NCI-H1092 (cell line): ENCODE measurements at places on chromosomes 16 and 17.

- DNase-seq = no peak
These were observed 68.7 kb downstream of the WSCD1 start for GRCh38 chr17:6138761-6139446.

DNA sequence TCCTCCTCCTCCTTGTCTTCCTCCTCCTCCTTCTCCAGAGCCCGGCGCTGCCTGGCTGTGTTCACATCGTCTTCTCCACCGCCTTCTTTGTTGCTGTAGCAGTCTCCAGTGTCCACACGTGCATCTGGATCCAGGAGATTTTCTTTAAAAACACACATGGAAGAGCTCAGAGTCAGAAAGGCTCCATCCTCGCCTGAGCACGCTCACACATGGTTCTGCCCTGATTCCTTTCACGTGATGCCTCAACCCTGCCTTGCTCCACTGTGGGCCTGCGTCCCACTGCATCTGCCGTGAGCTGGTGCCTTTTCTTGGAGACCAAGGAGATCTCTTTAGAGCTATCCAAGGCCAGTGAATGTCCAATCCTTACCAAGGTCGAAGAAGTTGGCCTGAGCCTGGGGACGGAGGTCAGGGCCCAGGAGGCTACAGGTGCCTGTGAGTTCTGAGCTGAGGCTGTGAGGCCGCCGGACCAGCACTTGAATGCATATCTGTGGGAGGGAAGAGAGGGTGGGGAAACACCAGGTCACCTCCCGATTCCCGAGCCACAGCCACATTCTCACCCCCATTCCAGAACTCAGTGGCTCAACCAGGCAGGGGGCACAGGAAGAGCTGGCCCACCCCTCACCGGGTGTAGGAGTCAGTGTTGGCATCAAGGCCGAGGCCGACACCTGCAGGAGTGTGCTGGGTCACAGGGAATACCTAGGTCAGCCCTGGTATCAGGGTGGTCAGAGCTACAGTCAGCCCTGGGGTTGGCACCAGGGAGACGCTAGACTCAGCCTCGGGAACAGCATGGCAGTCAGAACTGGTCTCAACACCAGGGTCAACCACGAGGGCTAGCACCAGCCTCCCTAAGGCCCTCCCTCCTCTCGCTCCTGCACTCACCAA, 37.6 kb downstream of the HASPIN start:
- DNase-seq = no peak

- DNase-seq = no peak
These were observed 3.0 kb downstream of the RFNG start for GRCh38 chr17:82048571-82048971.

- no peak for DNase-seq
These were observed 3.3 kb upstream of the LAT start for GRCh38 chr16:28981517-28981916.

GRCh38 chr16:84095466-84095865, 21.3 kb downstream of the MBTPS1 start:
- DNase-seq = no peak

DNA sequence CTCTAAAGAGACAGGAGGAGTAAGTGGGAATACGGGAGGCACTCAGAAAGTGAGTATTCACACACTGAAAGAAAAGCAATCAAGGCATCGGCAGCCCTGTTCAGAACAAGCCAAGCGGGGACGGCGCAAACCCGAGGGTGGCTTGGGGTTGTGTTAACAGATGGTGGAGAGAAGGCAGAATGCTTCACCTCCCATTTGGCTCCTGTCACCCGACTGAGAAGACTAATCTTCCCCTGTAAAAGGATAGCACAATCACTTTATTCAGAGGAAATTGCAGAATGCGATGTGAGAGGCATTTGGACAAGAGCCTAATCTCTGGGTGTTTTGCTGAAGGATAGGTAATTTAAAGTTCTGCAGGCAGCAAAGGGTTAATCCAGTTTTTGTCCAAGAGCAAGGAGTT, 119.3 kb upstream of the WSCD1 start:
- DNase-seq = no peak

- peak; percentile 53 for DNase-seq
These were observed 162.7 kb upstream of the CDC42EP4 start for GRCh38 chr17:73474370-73474988.

DNA sequence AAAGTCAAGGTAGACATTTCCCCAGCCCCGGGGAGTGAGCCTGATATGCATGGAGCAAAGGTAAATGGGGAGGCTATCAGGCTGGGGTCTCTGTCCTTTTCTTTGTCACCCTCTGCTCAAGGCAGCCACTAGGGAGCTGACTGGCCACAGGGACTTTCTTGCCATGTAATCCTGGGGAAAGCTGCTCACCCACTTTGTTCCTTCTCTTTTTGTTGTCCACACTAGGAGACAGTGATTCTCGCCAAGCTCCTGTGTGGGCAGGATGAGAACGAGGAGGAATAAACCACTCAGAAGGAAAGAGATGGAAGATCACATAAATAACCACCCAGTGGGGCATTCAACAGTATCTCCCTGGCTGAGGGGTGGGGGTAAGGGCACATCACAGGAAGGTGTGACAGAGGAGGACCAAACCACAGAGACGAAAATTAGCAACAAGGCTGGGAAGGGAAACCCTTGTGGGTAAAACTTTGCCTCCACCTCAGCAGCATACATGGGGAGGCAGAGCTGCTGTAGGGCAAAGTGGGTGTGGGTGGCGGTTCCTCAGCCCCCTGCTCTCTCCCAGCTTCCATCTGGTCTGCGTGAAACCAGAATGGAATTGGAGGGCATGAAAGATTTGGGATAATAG, 26.2 kb upstream of the CCL1 start:
- no peak for DNase-seq

GRCh38 chr17:7915179-7915610, 894 bp downstream of the RNF227 start:
- DNase-seq = no peak

DNA sequence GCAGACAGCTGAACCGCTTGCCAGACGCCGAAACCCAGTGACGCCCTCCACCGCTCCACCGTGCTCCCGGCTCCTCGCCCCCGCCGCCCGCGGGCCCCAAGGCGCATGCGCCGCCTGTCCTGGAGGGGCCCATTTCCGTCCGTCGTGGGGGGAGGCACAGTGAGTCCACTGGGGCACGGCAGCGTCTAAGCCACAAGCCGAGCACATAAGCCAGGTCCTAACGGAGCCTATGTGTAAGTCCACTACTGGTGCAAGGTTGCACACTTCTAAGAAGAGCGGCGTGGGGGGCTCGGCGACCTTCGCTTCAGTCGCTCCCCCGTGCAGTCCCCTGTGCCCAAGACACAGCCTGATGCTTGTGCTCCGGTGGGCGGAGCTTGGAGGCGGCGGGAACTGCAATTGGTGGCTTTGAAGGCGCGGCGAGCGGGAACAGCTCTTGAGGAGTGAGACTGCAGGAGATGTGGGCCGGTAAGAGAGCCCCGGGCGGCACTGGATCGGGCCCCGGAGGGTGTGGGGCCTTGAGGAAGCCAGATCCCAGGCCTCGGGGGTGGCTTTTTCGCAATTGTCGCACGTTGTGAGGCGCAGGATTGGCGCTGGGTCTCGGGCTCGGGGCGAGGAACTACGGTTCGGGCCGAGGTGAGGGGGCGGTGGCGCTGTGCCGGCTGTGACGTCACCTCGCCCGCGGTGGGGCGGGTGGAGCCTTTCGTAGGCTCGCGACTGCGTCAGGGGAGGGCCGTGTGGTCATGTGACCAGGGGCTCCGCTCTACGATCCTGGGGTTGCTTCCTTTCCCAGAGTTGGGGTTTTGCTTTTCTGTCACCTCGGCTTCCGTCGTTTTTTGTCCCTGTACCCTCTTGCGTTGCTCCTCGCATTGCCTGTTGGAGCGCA, at the start of the genes CENPN and CMC2:
Gene CENPN, plus strand, starts transcription at position 402 of the 883 bp plus-strand sequence. CDS start 4,726 bp downstream, outside the sequence.
Gene CMC2, minus strand, starts transcription at position 73 of the 883 bp plus-strand sequence. CDS start 9,491 bp downstream, outside the sequence.
- peak; percentile 97 for DNase-seq

DNA sequence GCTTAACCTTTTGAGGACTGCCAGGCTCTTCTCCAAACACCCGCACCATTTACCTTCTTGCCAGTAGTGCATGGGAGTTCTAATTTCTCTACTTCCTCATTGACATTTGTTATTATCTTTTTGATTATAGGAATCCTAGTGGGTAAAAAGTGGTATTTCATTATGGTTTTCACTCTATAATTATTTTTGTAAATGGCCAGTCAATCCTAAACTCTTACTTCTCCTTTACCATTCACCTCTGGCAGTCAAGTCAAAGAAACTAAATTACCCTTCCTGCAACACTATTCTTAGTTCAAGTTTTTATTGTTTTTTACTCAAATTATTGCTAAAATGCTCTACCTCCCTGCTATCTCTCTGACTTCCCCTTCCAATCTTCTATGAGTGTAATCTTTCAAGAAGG, 29.8 kb upstream of the ANKFY1 start:
- no peak for DNase-seq

DNA sequence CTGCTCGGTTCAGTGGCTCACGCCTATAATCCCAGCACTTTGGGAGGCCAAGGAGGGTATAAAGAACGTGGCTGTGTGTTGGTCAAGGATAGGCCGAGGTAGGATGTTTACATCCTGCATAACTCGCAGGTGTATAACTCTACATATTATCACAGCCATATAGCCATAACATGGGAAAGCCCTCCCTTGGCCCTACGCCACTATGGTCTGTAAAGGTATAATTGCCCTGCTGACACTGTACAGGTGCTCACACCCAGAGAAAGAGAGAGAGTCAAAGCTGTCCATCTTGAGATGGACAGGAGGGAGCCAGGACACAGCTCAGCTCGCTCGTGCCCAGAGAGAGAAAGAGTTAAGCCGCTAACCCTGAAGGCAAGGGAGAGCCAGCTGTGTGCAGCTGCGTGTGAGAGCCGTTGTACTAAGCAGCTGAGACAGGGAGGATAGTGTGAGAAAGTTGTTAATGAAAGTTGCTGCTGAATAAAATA, 30.4 kb upstream of the DHX8 start:
- DNase-seq = no peak

GRCh38 chr17:71821511-71821910, 299.3 kb upstream of the SOX9 start:
- DNase-seq = no peak

- DNase-seq = no peak
These were observed 842 bp upstream of the CALB2 start for GRCh38 chr16:71357681-71358080.

DNA sequence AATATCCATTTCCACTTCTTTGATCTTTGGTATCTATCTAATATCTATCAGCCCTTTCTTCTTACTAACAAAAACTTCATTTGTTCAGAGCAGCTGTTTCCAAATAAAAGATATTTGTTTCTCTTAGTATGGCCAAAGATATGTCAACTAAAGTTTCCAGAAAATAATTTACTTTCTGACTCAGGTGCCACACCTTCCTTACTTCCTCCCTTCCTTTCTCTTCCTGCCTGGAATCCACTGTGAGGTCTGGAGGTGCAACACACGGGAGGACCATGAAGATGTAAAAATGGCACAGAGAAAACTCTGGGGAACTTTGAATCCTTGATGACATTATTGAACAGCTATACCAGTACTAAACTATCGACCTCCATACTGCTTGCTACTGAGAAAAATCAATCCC, 14.0 kb downstream of the MED13 start:
- DNase-seq = no peak

DNA sequence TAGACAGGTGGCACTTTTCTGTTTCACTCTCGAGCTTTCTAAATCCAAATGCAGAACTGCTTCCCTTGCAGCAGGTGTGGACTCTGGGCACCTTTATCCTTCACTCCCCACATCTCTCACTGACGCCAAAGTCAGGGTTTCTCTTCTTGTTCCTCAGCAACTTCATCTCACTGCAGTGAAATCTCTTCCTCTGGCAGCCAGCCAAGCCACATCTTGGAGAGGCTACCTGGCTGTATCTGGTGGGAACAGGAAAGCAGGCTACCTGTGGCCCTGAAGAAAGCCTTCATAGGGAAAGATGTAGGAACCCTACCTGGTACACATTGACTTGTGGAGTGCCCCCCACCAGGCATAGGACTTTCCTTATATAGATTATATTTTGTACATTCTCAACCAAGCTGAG, 159.1 kb downstream of the UTP18 start:
- DNase-seq = no peak

DNA sequence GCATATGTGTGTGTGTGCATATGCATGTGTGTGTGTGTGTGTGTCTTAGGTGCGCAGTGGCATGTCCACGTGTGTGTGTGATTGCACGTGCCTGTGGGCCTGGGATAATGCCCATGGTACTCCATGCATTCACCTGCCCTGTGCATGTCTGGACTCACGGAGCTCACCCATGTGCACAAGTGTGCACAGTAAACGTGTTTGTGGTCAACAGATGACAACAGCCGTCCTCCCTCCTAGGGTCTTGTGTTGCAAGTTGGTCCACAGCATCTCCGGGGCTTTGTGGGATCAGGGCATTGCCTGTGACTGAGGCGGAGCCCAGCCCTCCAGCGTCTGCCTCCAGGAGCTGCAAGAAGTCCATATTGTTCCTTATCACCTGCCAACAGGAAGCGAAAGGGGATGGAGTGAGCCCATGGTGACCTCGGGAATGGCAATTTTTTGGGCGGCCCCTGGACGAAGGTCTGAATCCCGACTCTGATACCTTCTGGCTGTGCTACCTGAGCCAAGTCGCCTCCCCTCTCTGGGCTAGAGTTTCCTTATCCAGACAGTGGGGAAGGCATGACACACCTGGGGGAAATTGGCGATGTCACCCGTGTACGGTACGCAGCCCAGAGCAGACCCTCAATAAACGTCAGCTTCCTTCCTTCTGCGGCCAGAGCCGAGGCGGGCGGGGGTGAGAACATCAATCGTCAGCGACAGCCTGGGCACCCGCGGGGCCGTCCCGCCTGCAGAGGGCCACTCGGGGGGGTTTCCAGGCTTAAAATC, 47.6 kb downstream of the IL21R start:
- no peak for DNase-seq

DNA sequence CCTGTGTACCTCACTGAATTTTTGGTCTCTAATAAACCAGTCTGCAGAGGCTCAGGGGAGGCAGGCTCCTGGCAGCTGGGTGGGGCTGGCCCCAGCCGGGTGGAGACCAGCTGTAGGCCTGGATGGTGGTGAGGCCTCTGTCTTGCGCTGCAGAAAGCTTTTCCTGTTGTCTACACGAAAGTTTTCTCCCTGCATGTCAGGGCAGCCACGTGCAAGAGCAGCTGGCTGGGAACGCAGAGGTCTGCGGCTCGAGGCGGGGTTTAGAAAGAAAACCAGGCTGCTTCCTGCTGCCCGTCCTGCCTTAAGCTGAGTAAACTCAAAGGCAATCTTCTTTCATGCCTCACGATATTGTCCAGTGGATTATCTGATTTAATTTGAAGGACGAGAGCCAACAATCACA, 2.4 kb downstream of the SERPINF1 start:
- no peak for DNase-seq

- DNase-seq = no peak
These were observed 64.4 kb upstream of the RASL10B start for GRCh38 chr17:35666967-35667532.

- no peak for DNase-seq
These were observed 489 bp downstream of the ZC3H18 start for GRCh38 chr16:88570691-88571092.

DNA sequence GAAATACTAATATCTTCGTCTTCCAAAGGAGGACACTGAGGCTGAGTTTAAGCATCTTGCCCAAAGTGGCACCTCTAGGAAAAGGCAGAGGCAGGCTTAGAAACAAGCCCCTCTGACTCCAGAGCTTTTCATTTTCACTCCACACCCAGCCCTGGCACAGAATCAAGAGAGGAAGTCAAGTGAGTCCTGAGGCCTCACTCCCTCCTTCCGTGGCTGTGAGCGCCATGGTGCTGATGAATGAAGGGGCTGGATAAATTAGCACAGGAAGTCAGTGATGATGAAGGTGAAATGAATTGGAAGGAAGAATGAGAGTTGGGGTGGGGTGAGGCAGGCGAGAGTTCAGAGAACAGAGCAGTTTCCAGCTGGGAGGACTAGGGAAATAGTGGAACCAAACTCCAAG, 179.3 kb downstream of the TMEM132E start:
- no peak for DNase-seq
